ENCODE measurements at places on chromosomes 5 and 9.

DNA sequence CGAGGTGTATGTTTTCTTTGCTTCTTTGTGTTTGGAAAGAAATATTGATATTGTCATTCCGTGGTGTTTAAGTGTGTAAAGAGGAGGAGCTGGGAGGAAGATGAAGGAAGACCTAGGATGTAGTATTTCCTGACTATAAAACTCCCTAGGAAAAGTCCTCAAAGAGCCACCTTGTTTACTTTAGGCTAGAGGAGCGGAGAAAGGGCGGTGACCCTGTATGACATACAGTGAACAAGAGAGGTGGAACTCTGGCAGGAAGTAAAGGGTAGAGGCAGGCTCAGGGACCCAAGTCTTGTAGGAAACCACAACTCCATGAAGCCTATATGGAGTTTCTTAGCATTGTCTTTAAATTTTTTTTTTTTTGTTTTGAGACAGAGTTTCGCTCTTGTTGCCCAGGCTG, 303.9 kb downstream of the DOCK8 start:
- DNase-seq = no peak

GRCh38 chr5:92885950-92886349, 695.1 kb downstream of the NR2F1-AS1 start:
- no peak for DNase-seq

DNA sequence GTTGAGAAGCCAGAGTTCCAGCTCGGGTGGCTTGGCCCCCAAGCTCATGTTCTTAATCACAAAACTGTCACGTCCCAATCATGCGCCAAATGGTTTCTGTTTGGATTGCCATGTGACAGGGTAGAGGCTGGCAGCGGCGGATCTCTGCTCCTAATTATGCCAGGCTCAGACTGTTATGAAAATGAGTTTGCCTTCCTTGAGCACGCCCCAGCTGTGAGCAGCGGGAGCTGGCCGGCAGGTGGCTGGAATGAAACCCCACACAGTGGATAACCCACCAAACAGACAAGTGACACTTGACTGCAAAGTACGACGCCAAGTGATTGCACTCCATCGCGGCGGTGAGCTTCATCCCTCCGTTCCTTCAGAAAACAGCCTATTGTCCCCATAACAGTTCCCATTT, 75.4 kb downstream of the CFAP77 start:
- DNase-seq = no peak

- DNase-seq = no peak
These were observed 70.7 kb upstream of the RAPGEF1 start for GRCh38 chr9:131810351-131811170.

- no peak for DNase-seq
These were observed 80.7 kb upstream of the ADRA1B start for GRCh38 chr5:159835548-159835947.

GRCh38 chr5:39191216-39191615, 28.1 kb downstream of the FYB1 start:
- DNase-seq = no peak

- DNase-seq = no peak
These were observed 111.5 kb upstream of the ZNF618 start for GRCh38 chr9:113764572-113764971.

GRCh38 chr5:158807946-158808345, 291.8 kb downstream of the EBF1 start:
- no peak for DNase-seq

DNA sequence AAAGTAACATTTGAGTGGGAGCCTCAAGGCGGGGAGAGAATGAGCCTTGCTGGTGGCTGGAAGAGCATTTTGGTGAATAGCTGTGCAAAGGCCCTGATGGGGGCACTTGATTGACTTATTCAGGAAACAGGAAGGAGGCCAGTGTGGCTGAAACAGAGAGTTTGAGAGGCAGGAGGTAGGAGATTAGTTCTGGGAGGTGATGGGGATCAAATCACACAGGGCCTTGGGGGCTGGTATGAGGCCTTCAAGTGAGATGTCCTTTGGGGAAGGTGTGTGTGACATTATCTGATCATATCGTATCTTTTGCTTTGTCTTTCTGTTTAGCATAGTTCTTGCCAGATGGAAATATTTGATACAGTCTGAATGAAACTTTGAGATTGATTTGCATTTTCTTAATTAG, 172.3 kb downstream of the TENT4A start:
- DNase-seq = no peak

DNA sequence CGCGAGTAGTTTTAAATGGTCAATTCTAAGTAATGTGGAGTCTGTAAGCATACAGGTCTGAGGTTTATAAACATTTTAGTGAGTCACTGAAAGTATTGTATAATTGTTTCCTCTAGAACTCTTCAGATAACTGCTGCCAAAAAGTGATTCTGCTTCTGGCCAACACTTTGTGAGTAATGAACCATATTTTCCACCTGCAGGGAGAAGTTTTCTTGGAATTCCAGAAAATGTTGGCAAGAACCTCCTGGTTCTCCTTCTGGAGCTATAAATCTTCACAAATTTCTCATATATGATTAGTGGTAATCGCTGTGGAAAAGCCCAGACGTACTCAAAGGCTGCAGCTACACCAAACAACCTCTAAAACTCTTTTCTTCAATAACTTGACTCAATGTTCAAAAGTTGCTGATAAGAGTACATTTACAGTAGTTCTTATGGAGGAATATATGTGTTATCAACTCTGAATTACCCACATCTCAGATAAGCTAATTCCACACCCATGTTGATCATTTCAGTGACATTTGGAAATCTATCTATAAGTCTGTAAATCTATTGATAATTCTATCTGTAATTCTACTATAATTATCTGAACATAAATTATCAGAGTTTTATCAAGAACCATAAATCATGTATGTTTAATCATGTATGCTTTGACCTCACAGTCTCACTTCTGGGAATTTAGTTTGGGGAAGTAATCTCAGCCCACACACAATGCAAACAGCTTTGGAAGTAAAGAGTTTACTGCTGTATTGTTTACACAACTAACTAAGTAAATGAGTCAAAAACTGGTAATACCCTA, 74.1 kb downstream of the FNBP1 start:
- no peak for DNase-seq

DNA sequence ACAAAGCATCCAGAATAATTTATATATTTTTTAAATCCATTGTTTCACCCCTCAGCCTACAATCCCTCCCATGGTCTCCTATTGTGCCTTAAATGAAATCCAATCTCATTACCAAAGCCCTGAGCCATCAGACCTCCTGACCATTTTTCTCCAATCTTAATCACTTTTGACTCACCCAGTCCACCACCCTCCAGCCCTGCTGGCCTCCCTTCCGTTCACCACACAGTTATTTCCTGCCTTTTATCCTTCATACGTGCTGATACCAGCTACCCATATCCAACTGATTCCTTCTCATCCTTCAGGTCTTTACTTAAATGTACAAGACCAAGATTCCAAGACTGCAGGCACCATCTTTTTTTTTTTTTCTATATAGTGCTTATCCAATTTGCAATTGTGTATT, 1026.7 kb upstream of the DMAC1 start:
- DNase-seq = no peak

DNA sequence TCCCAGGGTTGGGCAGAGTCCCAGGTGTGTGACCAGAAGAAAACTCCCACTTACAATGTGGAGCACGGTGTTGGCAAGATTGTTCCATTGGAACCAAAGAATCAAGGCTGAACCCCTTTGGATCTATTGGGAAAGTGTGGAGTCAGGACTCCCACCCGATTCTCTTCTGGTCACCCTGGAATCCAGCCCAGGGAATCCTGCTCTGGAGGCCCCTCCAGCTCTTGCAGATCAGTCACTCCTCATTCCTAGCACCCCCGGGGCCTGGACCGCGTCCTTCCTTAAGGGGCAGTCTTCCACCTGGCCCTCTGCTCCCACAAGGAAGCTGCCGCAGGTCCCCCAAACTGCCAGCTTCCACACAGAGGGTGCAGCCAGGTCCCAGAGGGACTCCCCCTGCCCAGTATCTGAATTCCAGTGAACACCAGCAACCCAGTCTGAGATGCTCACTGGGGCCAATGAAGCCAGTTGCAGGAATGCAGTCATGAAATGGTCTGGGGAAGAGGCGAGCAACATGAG, 170.1 kb downstream of the GADD45G start:
- no peak for DNase-seq

- DNase-seq = no peak
These were observed 189.9 kb upstream of the PRLR start for GRCh38 chr5:35420200-35420599.

- DNase-seq = no peak
These were observed 59.3 kb downstream of the SVEP1 start for GRCh38 chr9:110520120-110520701.

DNA sequence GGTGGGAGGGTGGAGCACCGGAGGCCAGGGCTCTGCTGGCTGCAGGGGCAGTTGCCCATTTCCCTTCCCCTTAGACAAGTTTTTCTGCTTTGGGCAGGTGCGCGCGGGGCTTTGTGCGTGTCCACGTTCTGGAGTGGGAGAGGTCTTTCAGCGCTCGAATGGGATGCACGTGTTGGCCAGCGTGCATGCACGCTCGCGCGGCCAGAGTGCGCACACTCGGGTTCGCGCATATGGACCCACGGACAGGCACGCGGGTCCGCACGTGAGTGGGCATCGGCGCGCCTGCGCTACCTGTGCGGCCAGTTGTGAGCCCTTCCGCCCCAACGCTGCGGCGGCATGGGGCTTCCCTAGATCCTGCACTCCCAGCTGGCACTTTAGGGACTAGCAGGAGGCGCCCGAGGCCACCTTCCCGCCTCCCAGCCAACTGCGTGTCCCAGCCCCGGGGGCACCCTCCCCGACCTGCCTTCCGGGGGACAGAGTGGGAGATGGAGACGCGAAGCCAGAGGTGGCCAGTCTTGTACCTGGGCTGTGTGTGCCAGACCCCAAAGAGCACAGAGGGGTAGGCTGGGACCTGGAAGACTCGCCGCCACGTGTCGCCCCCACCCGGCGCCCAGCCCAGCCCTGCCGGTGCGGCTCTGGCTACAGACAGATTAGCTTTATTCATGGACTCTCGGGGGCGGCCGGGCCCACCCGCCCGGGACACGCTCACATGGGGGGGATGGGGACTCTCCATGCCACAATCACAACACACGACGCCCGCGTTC, 9.8 kb upstream of the GPRIN1 start:
- no peak for DNase-seq

GRCh38 chr5:127186657-127187056, 103.9 kb upstream of the MEGF10 start:
- DNase-seq = no peak

DNA sequence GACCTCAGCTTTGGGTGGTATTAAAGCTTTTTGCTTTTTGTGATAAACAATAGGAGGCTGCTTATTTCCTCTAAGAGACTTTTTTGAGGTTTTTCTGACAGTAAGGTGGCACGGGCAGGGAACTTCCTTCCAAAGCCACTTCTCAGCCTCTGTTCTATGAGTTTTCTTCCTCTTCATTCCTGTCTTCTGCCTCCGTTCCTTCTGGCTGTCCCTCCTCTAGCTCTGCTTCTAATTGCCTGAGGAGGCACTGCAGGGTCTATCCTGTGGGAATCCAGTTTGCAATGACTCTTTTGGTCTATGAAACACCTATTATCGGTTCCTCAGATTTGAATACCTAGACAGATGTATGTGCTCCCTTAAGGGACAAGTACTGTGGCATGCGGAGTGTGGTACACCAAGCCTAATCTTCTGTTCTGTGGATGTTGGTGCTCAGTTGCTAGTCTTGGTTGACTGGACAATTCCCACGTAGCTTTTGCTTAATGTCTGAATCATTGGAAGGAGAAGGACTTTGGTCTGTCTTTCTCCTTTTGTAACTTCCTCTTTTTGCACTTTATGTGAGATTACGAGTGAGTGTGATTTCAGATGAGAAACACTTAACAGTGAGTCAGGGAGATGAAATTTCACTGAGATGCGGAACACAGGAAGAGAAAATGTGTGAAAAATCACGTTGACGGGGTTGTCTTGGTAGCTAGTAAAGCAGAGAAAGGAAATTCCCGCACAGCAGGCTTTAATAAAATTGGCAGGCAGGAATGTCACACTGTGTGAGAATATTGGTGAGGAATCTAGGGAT, 305.2 kb downstream of the EFNA5 start:
- no peak for DNase-seq

DNA sequence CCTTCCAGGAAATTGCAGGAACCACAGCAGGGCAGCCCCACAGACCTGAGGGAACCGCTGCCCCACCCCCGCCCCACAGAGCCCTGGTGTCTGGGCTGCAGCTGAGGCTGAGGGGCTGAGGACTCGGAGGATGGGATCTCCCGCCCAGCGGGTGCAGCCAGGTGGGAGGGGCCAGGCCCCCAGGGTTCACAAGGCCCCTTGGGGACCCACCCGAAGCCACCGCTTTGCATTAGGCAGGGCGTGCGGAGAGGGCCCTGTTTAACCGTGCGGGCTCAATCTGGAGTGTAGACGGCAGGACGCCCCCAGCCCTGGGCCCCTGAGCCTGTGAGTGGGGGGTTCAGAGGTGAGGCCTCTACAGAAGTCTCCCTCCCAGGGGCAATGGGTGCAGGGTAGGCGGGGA, 10.8 kb downstream of the NOTCH1 start:
- DNase-seq = no peak

DNA sequence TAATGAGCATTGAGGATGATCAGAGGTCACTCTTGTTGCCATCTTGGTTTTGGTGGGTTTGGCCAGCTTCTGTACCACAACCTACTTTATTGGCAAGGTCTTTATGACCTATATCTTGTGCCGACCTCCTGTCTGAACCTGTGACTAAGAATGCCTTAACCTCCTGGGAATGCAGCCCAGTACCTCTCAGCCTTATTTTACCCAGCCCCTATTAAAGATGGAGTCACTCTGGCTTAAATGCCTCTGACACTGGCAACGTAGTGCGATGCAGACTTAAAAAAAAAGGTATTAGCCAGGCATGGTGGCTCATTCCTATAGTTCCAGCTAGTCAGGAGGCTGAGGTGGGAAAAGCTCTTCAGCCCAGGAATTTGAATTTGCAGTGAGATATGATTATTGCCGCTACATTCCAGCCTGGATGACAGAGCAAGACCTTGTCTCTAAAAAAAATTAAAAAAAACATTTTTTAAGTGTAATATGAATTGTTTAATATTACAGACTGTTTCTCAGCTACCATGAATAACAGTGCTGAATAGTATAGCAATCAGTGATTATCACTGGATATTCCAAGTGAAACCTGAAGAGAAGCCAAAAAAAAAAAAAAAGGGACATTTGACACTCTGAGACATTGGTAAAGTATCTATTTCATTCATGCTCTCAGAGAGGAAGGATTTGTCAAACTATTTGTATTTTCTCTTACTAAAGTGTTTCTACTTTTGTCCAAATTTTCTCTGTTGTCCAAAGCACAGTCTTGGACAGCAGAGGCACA, 18.3 kb upstream of the STOM start:
- no peak for DNase-seq

- no peak for DNase-seq
These were observed 252.0 kb downstream of the RASEF start for GRCh38 chr9:82810915-82811314.

- no peak for DNase-seq
These were observed 25.4 kb downstream of the TYRP1 start for GRCh38 chr9:12718482-12719026.

DNA sequence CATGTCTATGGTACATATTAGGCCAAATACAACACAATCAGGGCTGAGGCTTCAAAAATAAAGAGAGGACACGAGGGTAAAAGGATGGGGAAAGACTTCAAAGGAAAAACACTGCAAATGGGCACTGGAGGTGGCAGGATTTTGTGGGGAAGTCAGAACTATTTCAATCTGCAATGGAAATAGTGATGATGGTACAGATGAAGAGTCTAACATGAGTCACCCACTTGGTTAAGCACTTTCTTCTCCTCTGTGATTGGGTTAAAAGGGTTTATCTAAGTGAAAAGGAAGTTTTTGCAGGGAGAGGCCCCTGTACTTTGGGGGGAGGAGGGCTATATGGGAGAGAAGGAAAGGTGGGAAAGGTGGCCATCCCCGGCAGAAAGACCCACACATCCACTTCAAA, 4.5 kb upstream of the SH3GL2 start:
- no peak for DNase-seq
